ENCODE measurements at places on chromosomes 7 and 10.

DNA sequence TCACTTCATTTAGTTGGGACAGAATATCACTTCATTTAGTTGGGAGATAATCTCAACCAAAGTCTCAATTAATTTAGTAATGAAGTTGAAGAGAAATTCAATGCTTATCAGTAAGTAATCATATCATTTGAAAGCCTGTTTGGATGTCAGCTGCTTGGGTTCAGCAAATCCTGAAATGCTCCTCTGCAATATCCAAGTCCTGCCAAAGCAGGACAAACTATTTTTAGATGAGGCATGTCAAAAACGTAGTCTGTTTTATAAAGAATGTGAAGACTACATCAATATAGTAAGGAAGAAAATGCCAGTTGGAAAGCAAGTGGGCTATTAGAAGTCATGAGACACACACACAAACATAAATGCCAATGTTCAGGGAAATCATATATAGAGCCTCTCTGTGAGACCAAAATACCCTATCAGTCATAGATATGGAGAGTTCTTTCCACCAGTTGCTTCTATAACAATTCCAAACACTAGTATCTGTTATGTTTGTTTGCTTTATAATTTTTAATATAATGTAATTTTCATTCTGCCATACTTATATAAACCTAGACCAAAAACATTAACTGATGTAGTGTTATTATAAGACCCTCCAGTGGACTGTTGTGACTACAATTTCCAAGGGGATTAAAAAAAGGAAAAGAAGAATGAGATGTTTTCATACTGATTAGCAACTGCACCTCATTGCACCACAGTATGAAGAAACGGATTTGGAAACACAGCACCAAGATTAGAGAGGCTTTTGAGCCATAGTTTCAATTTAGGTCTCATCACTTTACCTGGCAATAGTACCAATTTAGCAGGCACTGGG lies 160.7 kb downstream of the LRRTM3 start:
- DNase-seq: no peak

DNA sequence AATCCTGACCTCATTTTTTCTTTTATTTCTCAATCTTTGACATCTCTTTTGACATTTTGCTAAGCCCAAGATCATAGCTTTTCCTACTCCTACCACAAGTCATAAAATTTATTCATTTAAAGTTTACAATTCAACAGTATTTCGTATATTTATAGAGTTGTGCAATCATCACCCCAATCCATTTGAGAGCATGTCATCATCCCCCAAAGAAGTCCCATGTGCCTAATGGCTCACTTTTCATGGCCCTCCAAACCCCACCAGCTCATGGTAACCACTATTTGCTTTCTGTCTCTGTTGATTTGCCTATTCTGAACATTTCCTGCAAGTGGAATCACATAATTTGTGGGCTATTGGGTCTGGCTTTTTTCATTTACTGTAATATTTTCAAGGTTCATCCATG lies 52.5 kb upstream of the GLI3 start:
- no peak for DNase-seq

DNA sequence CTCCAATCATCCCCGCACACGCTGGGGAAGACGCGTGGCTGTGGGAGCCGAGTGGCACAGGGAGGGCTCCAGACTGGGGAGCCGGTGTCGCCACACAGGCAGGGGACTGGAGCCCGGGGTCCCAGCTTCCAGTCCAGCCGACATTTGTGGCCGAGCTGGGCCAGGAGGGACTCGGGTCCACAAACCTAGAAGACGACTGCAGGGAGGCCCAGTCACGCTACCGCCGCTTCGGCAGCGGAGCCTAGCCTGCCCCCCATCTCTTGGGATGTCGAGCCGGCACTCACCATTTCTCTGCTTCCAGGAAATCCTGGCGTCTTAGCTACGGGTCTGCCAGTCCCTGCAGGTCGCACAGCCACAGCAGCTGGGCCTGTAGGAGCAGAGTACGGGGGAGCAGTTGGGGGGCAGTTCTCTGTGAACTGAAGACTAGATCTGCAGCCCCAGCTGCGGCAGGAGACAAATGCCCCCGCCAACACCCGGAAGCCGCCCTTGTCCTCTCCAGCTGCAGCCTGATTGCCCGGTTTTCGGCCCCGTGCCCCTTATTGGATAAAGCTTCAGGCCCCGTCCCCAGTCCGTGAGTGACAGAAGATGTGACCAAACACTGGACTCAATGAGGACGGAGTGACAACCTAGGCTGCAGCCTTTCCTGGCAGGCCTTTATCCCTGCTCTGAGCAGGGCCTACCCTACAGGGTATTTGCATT lies 270.7 kb downstream of the ZNF33B start:
- peak; percentile 16 for DNase-seq

DNA sequence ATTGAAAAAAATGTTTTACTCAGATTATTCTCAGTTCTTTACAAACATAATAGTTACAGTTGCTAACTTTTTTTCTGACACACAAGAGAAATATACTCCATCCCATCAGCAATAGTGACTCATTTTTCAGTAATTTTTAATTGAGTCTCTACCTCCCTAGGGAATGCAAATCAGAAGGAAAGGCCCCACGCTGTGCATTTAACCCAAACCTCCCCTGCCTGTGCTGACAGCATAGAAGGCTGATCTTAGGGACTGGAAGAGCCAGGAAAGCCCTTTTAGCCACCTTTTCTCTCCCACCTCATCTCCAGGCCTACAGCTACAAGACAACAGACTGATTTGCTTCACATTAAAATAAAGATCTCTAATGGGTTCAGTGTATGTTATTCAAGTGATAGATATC lies 24.7 kb upstream of the PIK3CG start:
- peak; percentile 80 for DNase-seq

DNA sequence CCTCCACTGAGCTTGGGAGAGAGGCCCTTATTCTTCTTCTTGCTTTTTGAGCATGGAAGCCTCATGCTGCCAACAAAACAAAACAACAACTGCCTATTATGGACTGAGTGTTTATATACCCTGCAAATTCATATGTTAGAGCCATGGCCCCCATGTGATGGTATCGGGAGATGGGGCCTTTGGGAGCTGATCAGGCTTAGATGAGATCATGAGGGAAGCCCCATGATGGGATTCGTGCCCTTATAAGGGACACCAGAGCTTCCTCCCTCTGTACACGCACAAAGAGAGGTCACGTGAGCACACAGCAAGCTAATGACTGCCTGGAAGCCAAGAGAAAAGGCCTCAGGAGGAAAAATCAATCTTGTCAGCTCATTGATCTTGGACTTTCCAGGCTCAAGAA lies 235.0 kb downstream of the FANK1 start:
- DNase-seq: no peak

DNA sequence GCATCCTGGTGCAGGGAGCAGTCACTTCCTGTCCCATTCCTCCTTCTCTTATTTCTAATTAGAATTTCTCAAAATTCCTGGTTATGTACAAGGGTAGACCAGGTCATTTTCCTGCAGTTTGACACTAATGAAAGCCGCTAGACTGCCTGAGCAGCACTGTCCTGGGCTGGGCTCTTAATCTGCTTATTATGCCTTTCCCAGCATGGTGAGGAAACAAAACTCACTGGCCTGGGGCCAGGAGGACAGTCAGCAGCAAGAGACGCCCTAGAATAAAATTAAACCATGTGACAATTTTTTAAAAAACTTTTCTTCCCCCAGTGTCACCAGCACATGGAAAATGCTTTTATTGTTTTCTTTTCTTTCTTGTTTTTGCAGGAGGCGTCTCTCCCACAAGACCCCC lies 647.5 kb downstream of the TYW1 start:
- no peak for DNase-seq

DNA sequence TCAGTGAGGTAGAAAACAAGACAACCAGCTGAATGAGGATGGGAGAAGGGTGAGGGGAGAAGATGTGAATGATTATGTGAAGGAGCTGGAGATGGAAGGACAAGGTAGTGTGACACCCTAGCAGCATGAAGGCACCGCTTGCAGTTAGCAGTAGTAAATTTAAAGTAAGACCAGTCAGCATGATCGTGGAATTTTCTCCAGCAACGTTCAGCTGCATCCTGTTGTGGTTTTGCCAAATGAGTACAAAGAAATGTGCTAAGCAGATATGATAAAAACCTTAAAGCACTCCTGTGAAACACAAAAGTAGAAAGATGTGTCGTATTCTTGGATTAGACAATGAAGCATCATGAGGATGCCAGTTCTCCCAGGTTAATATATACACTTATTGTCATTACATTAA lies 34.1 kb upstream of the IFRD1 start:
- no peak for DNase-seq

GRCh38 chr7:101973130-101973529 lies 155.7 kb downstream of the CUX1 start:
- DNase-seq: no peak

GRCh38 chr10:129307141-129307540 lies 159.9 kb upstream of the MGMT start:
- DNase-seq: no peak

GRCh38 chr10:130927157-130927556 lies 384.4 kb downstream of the TCERG1L start:
- no peak for DNase-seq

DNA sequence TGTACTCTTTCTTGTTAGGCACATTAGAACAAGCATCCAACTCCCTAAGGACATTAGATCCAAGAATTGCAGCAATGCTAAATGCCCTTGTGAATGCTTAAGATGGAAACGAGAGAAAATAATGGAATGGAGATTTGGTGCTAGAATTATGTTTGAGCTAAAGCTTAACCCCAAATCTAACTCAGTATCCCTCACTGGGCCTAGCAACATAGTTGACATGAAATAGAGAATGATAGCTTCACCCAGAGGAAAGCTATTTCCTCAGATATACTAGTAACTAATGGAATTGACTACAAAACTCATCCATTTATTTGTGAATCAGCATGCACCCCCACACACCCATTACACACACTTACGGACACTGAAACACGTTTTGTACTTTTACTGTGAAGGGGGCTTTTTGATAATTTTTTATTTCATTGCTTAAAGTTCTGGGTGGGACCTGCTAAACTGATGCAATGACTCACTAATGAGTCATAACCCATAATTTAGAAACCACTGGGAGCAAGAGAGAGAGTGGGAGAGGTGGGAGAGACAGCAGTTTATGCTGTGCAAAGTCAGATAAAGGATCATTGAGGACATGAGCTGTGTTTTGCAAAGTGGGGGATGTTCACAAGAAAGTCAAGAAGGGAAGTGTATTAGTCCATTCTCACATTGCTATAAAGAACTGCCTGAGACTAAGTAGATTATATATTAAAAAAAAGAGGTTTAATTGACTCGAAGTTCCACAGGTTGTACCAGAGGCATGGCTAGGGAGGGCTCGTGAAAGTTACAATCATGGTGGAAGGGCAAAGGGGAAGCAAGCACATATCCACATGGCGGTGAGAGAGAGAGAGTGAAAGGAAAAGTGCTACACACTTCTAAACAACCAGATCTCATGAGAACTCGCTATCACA lies 382.7 kb downstream of the SFMBT2 start:
- DNase-seq: no peak

GRCh38 chr7:158536871-158537515 lies 50.6 kb downstream of the PTPRN2 start:
- no peak for DNase-seq

DNA sequence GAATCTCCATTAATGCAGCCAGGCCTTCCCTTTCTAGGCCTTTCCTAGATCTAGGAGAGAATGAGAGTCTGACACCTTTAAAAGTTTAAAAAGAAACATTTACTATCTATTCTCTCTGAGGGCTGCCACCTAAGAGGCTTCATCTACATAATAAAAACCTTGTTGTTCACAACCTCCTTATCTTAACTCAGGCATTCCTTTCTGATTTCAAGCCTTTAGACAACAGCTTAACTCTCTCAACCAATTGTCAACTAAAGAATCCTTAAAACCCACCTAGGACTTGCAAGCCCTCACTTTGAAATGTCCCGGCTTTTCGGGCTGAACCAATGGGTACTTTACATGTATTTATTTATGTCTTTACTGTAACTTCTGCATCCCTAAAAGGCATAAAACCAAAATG lies 64.3 kb upstream of the RET start:
- no peak for DNase-seq

DNA sequence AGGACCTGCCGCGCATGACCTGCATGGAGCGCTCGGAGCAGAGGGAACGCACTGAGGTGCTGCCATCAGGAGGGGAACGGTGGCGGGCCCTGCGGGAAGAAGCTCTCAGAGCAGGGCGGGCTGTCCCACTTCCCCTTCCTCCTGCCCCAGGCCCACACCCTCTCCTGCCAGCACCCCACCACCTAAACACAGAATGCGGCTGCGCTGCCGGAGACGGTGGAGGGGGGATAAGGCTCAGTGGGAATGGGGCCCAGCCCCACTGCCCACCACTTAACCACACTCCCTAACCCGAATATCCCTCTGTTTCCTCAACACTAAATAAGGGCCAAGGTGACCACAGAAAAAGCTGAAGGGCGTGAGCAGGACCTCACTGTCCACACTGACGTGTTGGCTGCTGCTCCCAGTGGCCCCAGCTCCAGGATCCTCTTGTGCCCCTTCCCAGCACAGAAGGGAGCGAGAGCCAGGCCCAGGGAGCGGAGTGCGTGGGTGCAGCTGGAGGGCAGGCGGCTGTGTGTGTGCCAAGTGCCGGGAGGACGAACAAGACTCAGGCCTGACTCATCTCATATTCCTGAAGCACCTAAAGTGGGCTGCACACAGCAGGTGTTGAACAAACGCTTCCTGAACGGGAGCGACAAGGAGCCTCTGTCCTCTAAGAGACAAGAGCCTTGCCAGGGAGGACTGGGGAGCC lies 116.8 kb downstream of the MAD1L1 start:
- DNase-seq: no peak

GRCh38 chr7:150685219-150686029 lies at the start of gene GIMAP2:
Gene GIMAP2 (plus strand): TSS chr7:150685706. CDS start chr7:150687060, 1,354 bp downstream.
- no peak for DNase-seq

- no peak for DNase-seq
These were observed 36.8 kb upstream of the CDC14C start for GRCh38 chr7:48887500-48887899.

DNA sequence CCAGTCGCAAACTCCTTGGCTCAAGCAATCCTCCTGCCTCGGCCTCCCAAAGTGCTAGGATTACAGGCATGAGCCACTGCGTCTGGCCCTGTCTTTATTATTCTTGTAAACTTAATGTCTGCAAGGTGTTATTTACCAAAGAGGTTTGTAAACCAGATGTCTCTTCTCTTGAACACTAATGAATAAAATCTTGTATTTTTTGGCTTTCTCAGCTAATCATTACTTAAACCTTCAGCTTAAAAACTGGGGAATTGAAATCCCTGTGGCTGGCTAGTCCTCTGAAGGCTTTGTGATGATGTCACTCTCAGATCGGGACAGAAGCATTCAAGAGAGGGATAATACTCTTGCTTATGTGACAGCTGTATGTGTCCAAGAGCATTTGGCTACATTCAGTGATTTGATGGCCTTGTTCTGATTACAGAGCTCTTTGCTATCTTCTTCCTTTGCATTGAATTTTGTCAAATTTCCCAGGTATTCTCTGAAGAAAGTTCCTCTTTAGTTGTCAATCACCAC lies 130.3 kb downstream of the BICC1 start:
- DNase-seq: no peak

DNA sequence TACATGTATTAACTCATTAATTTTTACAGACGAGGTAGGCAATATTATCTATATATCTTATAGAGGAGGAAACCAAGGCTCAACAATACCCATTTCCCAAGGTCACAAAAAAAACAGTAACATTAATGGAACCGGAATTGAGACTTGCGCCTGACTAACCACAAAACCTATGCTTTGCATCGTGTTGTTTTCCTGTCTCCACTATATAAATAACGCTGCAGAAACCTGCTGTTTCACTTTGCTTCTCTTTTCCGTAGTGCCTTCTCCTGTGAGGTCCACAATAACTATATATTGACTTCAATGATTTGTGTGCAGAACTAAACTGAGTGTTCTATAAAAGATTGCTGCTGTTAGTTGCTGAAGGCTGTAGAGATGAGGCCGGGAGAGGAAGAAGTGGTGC lies 97.7 kb upstream of the RPA3 start:
- no peak for DNase-seq

- no peak for DNase-seq
These were observed 30.0 kb upstream of the PARD3 start for GRCh38 chr10:34845070-34845469.
